ENCODE measurements at places on chromosomes 1 and 21.

GRCh38 chr1:169873582-169874199 lies 20.0 kb downstream of the SCYL3 start:
- no peak for DNase-seq

DNA sequence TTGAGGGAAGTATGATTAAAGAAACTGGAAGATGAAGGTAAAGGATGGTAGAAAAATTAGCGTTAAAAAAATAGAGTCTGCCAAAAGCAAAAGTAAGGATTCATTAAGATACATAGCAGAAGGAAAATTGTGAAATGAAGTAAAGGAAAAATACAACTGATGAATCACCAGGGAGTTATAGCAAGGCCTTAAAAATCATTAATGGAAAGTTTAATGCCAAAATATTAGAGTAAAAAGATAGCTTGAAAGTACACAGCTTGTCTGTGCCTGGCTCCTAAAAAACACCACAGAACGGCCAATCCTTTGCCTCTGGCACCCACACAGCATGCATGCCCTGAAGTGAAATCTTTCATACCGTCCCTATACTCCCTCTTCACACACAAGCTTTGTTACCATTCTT lies 66.9 kb upstream of the APOBEC4 start:
- DNase-seq = no peak

GRCh38 chr1:34785231-34785874 lies 4.3 kb downstream of the GJB3 start:
- DNase-seq = no peak

- DNase-seq = no peak
Observed at GRCh38 chr1:117527566-117528102, 78.2 kb upstream of the TENT5C start.

- no peak for DNase-seq
Observed at GRCh38 chr21:42820616-42821465, 58.5 kb downstream of the WDR4 start.

- no peak for DNase-seq
Observed at GRCh38 chr21:46031484-46031883, 49.9 kb downstream of the COL6A1 start.

DNA sequence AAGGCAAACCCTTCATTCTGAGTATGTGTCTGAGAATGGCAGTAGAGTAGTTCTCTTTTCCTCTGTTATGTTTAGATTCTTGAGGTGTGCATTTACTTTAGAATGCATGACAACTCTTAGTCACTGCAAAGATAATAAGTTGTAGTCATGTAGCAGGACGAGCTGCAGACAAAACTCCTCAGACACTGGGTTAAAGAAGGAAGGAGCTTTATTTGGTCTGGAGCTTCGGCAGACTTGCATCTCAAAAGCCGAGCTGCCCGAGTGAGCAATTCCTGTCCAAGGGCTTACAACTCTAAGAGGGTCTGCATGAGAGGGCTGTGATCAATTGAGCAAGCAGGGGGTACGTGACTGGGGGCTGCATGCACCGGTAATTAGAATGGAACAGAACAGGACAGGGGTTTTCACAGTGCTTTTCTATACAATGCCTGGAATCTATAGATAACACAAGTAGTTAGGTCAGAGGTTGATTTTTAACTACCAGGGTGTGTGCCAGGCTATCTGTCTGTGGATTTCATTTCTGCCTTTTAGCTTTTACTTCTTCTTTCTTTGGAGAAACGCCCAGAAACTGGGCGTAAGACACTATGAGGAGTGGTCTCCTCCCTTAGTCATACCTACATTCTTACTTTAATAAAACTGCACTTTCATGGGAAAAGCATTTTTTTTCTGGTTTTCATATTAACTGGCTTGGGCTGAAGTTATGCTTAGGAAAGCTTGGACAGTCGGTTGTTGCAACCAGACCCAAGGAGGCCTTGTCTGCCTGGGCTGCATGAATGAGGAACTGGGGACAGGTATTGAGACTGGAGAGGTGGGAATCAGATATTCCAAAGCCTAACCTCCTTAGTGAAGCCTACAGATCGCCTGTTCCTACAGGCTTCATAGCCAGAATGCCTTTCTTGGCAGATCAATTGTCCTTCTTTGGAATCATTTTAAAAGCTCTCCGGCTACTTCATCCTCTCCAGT lies 115.1 kb downstream of the RHOU start:
- no peak for DNase-seq

All from memory B cell (primary cell).